Activated naive CD4-positive, alpha-beta T cell (primary cell): ENCODE measurements at places on chromosomes 12 and 14.

GRCh38 chr12:31220061-31220460 is 105.9 kb downstream of the SINHCAF start:
- DNase-seq, result no peak

DNA sequence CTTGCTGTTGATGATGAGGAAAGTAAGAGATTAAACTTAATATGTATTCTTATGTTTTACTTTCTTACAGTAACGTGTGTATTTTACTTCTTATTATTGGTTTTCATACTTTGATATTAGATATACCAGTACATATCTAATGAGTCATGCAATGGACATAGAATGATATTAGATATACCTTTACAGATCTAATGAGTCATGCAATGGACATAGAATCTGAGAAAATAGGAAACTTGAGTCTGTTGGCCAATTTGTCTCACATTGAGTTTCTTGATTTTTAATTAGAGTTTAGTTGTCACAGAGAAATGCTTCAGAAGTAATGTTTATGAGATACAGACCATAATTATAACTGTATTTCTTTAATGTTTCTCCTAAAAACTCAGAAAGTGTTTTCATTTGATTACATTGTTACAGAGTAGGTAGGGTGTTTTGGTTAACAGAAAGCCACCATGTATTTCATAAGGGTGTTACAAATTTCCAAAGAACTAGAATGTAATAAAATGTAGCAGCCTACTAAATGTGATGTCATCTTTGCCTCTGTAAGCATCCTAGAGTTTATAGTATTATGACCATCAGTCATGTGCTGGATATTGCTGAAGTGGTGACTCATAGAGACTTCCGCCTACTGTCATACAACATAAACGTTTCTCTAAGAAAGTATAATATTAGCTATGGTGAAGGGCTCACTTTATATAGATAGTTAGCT is 3.0 kb downstream of the GAS2L3 start:
- no peak for DNase-seq

GRCh38 chr12:2282318-2282717 is 229.5 kb downstream of the CACNA1C start:
- no peak for DNase-seq

DNA sequence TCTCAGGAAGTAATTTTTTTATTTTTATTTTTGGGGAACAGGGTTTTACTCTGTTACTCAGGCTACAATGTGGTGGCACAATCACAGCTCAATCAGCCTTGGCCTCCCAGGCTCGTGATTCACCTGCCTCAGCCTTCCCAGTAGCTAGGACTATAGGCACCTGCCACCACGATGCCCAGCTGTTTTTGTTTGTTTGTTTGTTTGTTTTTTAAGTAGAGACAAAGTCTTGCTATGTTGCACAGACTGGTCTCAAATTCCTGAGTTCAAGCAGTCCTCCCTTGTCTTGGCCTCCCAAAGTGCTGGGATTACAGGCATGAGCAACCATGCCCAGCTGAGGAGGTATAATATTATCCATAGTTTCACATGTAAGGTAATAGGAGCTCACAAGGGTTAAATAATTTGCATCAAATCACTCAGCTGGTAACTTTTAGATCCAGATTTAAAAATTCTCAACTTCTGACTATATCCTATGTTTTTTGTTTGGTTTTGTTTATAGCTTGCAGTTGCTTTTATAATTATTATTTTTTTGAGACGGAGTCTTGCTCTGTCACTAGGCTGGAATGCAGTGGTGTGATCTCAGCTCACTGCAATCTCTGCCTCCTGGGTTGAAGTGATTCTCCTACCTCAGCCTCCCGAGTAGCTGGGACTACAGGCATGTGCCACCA is 629.3 kb downstream of the DIO2 start:
- DNase-seq, result no peak

GRCh38 chr12:108039794-108040193 is 89.3 kb upstream of the WSCD2 start:
- DNase-seq, result no peak

GRCh38 chr12:51008329-51009055 is 17.7 kb downstream of the SLC11A2 start:
- no peak for DNase-seq

GRCh38 chr14:47009615-47010014 is 358.0 kb upstream of the RPL10L start:
- DNase-seq, result no peak

GRCh38 chr14:54435500-54435981 is 5.6 kb downstream of the CNIH1 start:
- DNase-seq, result no peak

DNA sequence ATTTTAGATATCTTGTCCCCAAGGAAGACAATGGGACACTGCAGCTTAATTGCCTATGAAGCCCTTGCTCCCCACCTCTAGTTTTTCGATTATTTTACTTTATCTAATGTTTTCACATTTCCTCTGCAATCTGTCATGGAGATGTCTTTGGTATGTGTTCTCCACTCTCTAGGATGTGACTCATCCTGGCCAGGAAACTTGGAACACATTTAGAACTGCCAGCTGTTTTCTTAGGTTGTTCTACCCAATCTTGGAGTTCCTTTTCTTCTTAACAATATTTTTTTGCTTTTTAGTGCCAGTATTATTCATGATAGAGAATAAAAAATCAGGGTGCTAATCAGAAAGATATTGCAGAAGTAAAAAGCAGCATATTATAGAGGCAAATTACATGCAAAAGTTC is 101.7 kb upstream of the CLEC14A start:
- no peak for DNase-seq

- DNase-seq, result no peak
Observed at GRCh38 chr12:114026805-114027204, 60.7 kb upstream of the RBM19 start.

DNA sequence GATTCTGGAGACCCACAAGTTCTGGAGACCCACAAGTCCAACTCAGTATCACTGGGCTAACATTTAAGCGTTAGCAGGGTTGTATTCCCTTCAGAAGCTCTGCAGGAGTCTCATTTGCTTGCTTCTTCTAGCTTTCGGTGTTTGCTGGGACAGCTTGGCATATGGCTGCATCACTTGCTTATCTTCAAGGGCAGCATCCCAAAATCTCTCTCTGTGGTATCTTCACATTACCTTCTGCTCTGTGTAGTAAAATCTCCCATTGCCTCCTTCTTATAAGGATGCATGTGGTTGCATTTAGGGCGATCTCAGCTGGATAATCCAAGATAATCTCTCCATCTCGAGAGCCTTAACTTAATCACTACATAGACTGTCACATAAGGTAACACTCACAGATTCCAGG is 7.3 kb upstream of the CNTN1 start:
- DNase-seq, result no peak

- no peak for DNase-seq
Observed at GRCh38 chr14:68293404-68293803, 473.8 kb downstream of the RAD51B start.

- no peak for DNase-seq
Observed at GRCh38 chr12:122064025-122064777, 14.4 kb upstream of the MLXIP start.

- DNase-seq, result no peak
Observed at GRCh38 chr12:70691018-70691672, 53.9 kb upstream of the PTPRB start.

DNA sequence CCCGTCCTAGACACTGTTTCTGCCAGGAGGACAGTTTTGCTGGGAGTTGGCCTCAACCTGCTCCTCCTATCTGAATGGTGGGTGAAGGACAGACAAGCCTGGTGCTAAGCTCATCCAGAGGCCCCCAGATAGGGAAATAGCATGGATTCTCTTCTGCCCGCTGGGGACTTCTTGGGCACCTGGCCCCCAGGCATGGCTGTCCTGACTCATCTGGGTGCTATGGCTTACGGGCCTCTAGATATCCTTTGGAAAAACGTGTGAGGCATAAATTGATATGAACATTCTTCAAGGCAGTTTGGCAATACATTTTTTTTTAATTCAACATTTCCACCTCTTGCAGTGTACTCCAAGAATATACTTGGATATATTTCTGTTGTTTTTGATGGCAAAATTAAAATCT is 8.6 kb downstream of the TECPR2 start:
- DNase-seq, result no peak

- no peak for DNase-seq
Observed at GRCh38 chr14:21261824-21262223, 7.4 kb downstream of the HNRNPC start.

- no peak for DNase-seq
Observed at GRCh38 chr12:52546126-52546525, 6.8 kb downstream of the KRT71 start.

GRCh38 chr12:34404377-34405285 is 382.3 kb downstream of the ALG10 start:
- DNase-seq, result no peak

GRCh38 chr14:68144051-68144681 is 324.6 kb downstream of the RAD51B start:
- DNase-seq, result no peak

- DNase-seq, result no peak
Observed at GRCh38 chr14:32428875-32429274, 99.8 kb downstream of the AKAP6 start.

GRCh38 chr12:108700833-108701541 is 30.3 kb downstream of the CORO1C start:
- no peak for DNase-seq

- no peak for DNase-seq
Observed at GRCh38 chr12:76768576-76768975, 4.7 kb downstream of the ZDHHC17 start.

GRCh38 chr12:50991291-50991690 is 34.9 kb downstream of the SLC11A2 start:
- DNase-seq, result no peak

DNA sequence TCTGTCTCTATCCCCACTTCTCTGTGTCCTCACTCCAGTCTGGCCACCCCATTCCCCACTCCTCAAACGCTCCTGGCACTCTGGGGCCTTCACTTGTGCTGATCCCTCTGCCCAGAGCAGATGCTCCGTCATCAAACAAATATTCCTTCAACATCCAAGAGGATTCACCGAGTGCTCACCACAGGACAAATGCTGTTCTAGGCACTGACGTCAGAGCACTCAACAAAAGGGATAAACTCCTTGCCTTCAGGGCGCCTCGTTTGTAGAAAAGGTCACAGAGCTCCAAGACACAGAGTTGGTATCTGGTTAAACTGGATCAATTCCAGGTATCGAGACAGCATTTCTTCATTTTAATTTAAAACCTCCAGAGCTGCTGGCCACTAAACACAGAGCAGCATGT is 35.3 kb downstream of the PSMC1 start:
- no peak for DNase-seq

- DNase-seq, result no peak
Observed at GRCh38 chr14:103259801-103260628, 74.0 kb upstream of the EIF5 start.

- DNase-seq, result no peak
Observed at GRCh38 chr14:54686871-54687749, 120.2 kb downstream of the SAMD4A start.

DNA sequence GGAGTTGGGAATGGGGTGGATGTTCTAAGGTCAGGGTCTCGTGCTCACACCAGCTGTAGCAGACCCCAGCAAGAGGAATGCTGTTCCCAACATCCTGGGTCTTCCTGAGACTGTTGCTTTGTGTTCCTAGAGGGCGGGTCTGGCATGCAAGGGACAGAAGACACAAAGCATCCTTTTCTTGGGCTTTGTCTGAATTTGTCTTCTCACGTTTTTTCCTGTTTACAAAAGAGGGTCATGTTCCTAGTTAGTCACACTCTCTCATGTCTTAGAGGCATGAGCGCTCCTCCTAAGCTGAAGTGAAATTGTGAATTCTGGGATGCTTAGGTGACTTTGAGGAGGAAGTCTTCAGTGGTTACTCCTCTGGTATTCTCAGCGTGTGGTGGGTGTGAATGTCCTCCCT is 9.6 kb upstream of the TAMALIN start:
- DNase-seq, result no peak

DNA sequence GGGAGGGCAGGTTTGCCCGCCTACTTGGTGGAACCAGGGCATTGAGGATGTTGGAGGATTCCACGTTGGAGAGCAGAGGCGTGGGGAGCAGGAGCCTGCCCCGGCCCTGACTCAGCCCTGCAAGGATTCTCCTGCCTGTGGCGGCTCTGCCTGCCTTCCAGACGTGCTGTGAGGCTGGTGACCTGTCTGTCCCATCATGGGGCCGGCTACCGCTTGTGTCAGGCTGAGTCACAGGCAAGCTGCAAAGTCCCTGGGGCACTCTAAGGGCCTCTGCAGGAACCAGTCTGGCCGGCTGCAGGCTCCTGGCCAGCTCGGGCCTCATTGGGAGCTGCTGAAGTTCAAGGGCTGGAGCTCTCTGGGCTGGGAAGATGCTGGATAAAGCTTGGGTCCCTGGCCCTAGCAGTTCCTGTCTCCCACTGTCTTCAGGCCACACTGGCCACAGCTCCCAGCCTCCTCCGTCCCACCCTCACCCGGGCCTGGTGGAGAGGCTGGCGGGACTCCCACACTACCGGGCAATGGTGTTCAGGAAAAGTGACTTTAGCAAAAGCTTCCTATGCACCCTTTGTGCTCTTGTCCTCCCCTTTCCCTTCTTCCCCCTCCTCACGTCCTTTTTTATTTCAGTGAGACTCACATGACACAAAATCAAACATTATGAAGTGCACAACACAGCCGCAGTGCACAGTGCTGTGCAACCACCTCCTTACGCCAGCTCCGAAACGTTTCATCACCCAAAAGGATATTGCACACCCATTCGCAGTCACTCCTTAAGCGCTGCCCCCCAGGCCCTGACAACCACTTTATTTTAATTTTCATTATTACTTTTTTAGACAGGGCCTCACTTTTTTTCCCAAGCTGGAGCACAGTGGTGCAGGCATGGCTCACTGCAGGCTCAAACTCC is 22.0 kb upstream of the ULK1 start:
- no peak for DNase-seq

DNA sequence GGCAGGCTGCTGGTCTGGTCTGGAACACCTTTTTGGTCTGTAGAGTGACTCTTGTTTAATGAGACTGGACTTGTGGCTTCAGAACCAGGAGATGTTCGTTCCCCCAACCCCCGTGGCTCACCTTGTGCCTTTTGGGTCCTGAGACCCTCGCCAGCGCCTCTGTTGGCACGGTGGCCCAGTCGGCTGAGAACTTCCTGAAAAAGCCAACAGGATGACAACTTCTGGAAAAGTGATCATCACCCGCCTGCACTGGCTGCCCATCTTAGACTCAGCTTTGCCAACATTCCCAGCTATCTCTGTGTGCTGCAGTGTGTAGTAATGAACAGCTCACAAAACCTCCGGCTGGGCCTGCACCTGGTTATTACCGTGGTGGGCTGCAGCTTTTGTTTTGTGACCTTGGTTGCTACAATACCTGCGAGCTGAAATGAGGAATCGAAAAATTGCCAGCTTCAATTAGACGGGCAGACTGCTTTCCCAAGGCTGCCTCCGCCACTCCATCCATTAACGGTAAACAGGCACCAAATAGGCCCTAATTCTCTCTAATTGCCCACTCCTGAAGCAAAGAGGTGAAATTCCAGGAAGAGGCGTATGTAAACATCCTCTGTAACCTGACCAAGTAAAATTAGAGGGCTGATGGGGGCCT is 16.0 kb downstream of the MEG3 start:
- DNase-seq, result no peak

GRCh38 chr14:75906680-75907280 is 75.0 kb downstream of the TGFB3 start:
- DNase-seq, result peak; percentile 42

DNA sequence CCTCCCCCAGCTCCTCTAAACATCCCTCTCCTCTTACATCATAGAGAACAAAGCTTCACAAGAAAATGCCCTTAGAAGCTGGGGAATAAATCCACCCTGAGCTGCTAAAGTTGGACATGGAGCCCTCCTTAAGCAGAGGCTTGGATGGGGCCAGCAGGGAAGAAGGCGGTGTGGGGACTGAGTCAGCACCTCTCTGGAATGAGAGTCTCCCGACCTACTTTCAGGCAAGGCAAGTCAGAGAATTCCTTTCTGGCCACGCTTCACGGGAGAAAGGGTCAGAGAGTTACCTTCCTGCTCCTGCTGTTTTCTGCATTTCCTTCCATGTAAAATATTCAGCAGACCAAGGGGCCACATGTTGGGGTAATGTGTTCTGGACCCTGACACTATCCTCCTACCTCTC is 113.3 kb upstream of the PRB2 start:
- no peak for DNase-seq
